ENCODE measurements at places on chromosomes 6 and 20.
A peak's percentile ranks its signal among the peaks of the same experiment; 100 is the strongest.

GRCh38 chr6:77447254-77447653 lies 16.0 kb downstream of the HTR1B start:
- DNase-seq, result no peak

- DNase-seq, result no peak
These were observed 111.3 kb downstream of the PRDM1 start for GRCh38 chr6:106197441-106197840.

DNA sequence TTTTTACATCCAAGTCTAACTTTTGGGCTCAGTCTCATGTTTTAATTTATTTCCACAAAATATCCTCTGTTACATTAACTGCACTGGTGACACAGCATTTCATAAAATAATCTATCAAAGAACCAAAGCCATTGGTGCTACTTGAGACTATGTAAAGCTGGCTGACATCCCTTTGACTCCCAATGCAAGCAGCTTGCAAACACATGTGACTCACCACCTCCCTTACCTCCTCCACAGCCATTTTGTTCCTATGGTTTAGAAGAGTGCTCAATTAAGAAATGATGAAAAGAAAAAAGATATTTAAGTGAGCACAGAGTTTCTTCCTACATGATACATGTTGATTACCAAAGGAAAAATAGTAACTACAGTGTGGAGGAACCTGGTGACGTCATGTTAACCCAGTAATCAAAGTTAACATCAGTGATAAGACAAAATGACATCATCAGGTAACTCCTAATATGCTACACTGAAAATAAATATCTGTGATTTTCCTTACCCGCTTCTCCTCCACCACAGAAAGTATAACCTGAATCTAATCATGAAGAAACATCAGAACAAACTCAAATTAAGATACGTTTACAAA lies 53.3 kb upstream of the LGSN start:
- DNase-seq, result no peak

GRCh38 chr6:52512199-52512598 lies 64.7 kb downstream of the TRAM2 start:
- peak; percentile 82 for DNase-seq

GRCh38 chr20:64001607-64002011 lies 20.7 kb downstream of the PRPF6 start:
- no peak for DNase-seq

GRCh38 chr20:46117704-46118467 lies at the start of gene CD40:
Gene CD40 (plus strand): TSS chr20:46118314. CDS start chr20:46118344, 30 bp downstream.
- no peak for DNase-seq

DNA sequence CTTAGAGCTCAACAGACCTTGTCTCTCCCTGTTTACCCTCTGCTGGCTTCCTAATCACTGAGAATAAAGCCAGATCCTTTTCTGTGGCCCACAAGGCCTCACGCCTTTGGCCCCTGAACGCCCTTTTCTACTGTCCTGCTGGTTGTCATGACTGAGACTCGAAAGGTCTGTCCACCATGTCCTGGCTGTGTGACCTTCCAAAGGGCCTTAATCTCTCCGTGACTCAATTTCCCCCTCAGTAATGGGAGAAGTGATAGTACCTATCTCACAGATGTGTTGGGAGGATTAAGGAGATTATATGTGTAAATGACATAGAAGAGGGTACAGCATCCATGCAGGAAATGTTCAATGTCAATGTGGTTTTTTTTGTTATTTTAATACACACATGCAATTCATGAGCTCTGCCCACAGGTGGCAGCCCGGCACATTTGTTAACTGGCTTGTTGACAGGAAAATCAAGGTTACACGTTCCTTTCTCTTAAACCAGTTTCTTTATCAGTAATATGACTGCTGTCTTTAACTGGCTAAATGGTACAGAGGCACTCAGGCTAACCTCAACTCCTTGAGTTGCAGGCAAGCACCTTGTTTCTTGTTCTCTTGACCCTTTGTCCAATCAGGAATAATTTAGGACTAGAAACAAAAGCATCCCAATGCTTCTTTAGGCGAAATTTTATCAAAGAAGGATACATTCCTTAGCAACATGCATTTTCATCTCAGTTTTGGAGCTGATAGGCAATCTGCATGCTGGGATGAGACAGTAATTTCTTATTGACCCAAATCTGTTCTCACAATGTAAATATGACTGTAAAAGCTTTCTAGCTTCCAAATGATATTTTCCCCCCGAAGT lies 16.6 kb downstream of the SLC22A1 start:
- peak; percentile 33 for DNase-seq

All from HS-27A (cell line).